NCI-H524 (cell line): ENCODE measurements at places on chromosomes 6 and 20.

GRCh38 chr6:33445119-33445603, 9.2 kb upstream of the ZBTB9 start:
- no peak for DNase-seq

DNA sequence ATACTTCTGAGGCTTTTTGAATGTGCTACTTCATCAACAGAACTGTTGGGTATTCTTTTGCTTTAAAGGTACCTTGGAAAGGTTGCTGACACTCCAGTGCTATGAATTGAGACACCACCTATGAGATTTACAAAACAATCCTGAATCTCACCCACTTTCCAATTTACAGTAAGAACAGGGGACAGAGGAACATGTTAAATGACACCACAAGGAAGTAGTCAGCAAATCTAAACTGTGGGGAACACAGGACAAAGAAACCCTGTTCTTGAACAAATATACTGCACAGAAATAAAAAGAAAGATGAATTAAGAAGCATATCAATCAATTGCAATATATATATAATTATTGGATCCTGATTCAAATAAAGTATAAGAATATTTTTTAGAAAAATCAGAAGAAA, 216.7 kb upstream of the ARID1B start:
- DNase-seq, result no peak

GRCh38 chr6:128500014-128500413, 20.4 kb downstream of the PTPRK start:
- DNase-seq, result peak; percentile 58

GRCh38 chr6:89081129-89081422, 525 bp downstream of the PNRC1 start:
- DNase-seq, result no peak

DNA sequence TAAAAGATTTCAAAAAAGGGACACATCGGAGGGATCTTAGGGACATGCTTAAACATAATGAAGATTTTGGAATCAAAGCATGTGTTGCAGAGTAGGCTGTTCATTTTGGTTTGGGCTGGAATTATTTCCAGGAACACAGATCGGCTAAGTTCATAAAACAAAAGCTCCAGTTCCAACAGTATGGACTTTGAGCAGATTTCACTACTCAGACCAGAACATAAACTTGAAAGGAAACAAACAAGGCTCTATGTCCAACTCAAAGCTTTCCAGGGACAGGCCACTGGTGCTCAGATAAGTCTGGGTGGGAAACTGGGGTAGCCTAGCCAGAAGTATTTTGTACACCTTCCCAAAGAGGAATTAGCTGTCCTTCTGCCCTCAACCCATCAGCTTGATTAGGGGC, 51.2 kb upstream of the GMPR start:
- DNase-seq, result no peak

- DNase-seq, result peak; percentile 68
Measured at GRCh38 chr6:93721386-93722048, 302.2 kb upstream of the EPHA7 start.

DNA sequence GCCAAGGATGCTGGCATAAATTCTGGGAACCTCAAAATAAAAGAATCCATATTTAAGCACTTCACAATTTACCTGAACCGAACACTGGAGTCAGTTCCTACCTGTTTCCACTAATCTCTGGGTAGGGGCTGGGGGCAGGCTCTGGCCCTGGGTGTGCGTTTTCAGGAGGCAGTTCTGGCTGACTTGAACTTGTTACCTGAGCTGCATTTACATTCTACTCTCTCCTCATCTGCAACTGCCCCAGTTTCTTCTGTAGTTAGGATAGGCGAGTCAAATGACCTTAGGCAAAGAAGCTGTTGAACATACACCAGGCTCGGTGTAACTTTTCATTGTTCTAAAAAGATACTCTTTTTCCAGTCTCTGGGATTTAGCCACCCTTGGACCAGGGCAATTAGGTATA, 13.2 kb downstream of the CARMIL1 start:
- DNase-seq, result no peak
